ENCODE measurements at places on chromosomes 4 and X.

- no peak for DNase-seq
Observed at GRCh38 chr4:83473423-83473822, 11.5 kb downstream of the ABRAXAS1 start.

DNA sequence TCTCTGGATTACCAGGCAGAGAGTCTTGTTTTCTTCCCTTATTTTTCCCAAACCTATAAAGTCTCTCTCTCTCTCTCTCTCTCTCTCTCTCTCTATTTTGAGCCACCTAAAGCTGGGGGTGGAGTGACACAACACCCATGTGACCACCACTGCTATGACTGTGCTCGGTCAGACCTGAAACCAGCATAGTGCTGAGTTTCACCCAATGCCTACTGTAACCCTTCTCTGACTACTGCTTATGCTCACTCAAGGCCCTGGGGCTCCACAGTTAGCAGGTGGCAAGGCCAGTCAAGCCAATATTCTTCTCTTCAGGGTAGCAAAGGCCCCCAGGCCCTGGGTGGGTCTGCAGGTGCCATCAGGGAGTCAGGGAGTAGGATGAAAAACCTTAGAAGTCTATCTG lies 114.7 kb upstream of the ARMCX2 start:
- no peak for DNase-seq

DNA sequence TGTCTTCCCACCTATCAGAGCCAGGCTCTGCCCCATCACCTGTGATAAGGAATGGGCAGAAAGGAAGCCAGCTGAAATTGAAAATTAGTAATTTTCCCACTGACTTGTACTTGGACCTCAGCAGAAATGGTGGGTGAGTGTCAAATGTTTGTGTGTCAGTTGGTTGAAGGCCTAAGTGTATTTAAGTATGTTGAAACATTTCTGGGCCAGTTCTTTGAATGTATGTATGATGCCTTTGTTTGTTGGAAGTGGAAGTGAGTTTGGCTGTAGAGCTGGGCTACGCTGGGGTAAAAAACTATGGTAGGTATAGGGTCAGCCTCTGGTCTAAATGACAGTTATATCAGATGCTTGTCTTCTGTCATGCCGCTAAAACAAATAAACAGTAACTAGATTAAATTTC lies 27.7 kb downstream of the JADE1 start:
- no peak for DNase-seq

DNA sequence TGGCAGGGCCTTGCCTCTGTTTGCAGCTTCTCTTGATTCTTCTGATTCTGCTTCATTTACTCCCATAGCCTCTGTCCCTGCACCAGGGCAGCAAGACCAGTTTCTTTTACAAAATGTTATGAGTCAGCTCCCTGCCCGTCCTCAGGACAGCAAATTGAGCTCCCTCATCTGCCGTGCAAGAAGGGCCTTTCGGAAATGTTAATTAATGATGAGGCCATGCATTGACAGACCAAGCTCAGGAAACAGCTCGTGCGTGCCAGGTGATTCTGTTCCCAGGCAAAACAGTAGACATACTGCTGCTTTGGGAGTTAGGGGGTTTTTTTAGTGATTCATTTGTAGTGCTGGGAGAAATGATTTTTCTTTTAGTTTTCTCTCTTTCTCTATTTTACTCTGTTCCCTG lies 231.7 kb downstream of the FBXW7 start:
- no peak for DNase-seq

DNA sequence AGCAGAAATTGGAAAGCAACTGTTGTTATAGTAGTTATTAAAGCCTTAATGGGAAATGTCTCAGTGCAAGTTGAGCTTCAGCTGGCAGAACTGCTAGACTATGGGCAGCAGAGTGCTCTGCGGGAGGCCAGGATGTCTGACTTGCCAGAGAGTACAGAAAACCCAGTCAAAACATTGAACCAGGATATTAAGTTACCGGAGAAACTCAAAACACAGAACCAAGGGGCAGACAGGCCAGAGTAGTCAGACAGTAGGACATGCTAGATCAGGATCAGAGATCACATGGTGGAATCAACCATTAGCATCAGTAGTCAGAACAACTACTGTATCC lies 72.9 kb upstream of the TNIP3 start:
- no peak for DNase-seq

DNA sequence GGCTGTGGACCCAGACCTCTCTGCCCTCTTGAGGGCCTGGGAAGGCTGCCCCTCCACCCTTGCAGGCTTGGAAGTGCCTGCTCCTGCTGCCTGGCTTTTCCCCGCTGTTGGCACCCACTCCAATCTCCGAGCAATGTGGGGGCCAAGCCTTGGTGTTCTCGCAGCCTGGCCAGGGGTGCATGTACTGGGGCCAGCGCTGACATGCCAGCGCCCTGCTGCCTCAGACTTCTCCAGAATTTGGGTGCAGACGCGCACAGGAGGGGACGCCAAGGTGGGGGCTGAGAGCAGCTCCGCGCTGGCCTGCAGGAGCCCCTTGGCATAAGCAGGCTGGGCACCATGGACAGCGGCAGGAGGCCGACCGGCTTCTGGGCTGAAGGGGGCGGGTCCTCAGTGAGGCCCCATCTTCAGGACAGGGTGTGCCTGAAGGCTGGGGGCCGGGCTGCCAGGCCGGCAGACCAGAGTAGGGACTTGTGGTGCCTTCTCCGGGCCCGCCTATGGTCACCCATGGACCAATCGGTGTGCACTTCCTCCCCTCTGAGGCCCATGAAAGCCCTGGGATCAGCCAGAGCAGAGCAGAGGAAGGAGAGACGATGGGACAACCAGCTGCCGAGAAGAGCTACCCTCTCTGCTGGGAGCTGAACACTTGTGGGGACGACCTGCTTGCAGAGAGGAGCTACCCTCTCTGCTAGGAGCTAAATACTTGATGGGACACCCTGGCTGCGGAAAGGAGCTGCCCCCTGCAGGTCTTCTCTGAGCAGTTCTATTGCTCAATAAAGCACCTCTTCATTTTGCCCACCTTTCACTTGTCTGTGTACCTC lies 118.3 kb downstream of the DNAAF6 start:
- DNase-seq: no peak

GRCh38 chr4:167581449-167581965 lies 347.2 kb upstream of the SPOCK3 start:
- no peak for DNase-seq

- DNase-seq: peak; percentile 14
Observed at GRCh38 chrX:19360903-19361302, 17.2 kb downstream of the PDHA1 start.

- no peak for DNase-seq
Observed at GRCh38 chr4:120765260-120765680, 157.3 kb downstream of the PRDM5 start.

DNA sequence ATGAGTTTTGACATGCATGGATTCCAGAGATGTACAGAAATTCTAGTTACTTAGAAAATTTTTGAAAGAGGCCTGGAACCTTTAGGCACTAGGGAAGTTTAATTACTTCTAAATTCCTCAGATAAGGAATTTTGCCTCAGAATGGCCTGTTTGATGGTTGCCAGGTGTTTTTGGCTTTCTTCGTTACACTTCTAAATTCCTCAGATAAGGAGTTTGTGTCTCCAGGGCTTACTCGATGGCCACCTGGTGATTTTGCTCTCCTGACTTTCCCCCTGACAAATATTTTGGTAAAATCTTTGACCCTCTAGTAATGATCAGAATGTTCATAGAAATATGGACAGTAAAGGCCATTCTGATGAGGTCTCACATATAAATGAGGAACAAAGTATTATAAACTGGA lies 64.3 kb downstream of the BEX3 start:
- DNase-seq: no peak

- DNase-seq: no peak
Observed at GRCh38 chrX:107710617-107711391, 64.8 kb downstream of the TSC22D3 start.

GRCh38 chrX:53211391-53211978 lies 13.5 kb downstream of the KDM5C start:
- DNase-seq: no peak

DNA sequence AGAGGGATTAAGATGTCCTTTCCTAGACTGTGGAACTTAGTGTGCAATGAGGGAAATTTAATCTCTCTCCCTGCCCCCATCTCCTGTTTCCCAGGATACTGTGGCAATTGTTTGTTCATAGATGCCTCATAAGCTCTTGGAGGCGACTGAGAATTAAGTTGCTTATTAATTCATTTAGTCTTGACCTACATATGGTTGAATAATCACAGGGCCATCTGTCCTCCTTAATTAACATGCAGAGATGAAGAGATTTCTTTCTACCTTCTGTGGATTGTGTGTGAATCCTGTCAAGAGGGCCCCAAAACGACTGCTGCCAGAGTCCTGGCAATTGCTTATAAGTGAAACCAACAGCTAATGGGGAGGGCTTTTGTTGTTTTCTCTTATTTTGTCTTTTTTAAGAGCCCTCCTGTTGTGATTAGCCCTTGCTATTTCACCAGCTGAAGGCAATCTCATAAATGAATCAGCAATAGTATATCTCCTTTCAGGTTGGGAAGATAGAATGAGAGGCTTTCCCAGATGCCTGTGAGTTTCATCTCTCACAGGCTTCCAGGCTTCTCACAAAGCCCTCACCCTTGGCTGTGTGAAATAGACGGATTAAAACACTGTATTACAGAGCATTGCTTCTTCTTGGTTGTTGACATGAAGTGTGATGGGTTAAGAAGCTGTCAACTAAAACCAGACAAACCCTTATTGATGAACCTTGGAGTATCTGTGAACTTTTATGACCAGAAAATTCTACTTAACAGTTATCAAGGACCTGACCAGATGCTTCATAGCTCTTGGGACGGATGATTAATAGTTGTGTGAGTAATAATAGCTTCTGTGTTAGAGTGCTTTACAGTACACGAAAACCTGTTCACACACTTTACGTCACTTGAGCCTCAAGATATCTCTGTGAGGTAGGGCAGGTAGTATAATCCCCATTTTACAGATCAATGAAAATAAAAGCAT lies 58.5 kb downstream of the PGRMC2 start:
- peak; percentile 19 for DNase-seq

DNA sequence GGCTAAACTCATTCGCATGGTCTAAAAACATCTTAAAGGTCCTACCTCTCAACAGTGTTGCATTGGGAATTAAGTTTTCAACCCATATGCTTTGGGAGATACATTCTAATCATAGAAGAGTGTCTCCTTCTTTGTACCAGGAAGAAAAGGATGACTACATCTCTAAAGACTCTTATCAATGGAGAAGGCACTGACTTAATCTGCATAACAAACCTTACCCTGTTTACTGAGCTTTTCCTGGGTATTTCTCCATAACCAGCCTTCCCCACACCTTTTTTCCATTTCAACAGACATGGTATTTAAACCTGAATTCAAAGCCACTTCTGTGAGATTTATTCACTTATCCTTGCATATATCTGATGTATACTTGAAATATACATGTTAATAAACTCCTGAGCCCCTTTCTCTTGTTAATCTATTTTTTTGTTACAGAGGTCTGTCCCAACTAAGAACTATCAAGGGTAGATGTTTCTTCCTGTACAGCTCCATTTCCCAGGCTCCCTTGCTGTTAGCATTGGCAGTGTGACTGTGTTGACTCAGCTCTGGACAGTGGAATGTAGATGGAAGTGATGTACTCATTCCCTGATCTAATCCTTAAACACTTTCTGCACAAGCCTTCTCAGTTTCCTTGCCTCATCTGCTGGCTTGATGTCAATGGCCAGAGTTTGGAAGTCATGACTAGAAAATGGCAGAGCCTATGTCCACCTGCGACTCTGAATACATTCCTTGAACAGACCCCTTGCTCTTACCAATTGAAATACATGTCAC lies 148.9 kb upstream of the CPEB2 start:
- no peak for DNase-seq

GRCh38 chr4:152289941-152290340 lies 246.0 kb downstream of the FBXW7 start:
- peak; percentile 71 for DNase-seq

DNA sequence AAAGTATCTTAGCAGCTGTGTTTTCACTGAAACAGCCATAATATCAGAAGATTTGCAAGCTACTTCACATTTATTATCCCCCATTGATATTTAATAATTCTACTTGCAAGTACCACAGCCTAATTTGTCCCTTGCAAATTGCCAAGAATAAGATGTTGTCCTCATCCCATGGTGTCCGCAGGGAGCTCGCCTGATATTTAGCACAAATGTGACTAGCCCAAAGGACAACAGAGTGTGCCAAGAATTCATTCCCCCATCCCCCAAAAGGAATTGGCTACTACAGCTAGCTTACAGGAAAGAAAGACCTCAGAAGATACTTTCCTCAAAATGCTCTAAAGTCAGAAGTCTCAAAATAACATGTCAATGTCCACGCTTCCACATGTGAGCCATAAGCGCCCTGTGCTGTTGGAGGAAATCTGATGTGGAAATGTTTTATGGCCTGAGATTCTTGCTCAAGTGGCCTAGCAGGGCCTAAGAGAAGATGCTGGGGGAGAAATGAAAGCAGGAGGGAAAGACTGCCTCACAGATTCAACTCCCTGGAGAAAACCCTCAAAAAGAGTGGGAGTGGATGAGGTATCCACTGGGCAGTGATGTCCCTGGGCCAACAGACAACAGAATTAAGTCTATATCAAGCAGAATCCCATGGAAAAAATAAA lies 111.4 kb downstream of the SH3KBP1 start:
- no peak for DNase-seq

DNA sequence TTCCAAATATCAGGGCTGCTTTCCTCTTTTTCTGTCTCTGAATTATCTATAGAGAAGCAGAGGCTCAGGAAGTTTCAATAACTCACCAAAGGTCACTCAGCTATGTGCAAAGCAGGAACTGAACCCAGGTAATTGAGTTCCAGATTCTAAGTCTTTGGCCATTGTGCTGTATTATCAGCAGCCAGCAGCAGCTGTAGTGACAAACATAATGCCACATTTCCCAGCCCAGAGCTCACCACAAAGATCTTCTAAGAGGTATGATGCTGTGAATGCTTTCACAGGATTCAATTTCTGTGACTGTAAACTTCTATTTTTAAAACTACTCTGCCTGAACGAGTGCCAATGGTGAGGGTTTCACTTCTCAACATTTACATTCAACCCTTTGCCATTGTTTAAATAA lies 56.4 kb downstream of the SPOCK3 start:
- no peak for DNase-seq

DNA sequence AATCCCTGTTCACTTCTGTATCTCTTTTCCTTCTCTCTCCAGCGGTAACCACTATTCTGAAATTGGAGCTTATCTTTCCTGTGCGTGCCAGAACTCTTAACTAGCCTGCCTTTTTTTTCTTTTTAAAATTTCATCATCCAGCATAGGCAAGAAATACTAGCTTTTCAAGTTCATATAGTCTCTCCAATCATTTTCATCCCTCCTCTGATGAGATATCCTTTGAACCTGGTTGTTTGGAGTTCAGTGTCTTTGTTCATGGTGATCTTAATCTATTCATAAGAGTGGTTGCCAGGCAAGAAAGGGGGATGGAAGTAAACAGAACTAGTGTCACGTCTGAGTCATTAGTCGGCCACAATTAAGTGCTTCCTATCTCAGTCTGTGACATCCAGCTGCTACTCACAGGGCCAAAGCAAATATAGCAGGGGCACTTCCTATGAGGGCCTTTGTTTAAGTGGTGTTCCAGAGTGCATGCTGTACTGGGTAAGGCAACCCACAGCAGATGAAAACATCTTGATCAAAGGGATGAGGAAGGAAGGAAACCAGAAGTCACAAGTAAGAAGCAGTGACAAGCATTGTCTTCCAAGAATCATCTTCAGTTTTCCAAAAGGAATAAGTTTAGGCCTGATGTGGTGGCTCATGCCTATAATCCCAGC lies 56.4 kb upstream of the XIAP start:
- DNase-seq: no peak

GRCh38 chr4:44228326-44228725 lies 220.3 kb downstream of the KCTD8 start:
- DNase-seq: no peak

GRCh38 chr4:162475246-162475645 lies 311.4 kb upstream of the FSTL5 start:
- DNase-seq: no peak
